ENCODE measurements at places on chromosomes 2 and 18. TPM values are rescaled to one million over a fixed set of nuclear protein-coding genes. Genes with fewer than 3 reads are reported as not detected.

DNA sequence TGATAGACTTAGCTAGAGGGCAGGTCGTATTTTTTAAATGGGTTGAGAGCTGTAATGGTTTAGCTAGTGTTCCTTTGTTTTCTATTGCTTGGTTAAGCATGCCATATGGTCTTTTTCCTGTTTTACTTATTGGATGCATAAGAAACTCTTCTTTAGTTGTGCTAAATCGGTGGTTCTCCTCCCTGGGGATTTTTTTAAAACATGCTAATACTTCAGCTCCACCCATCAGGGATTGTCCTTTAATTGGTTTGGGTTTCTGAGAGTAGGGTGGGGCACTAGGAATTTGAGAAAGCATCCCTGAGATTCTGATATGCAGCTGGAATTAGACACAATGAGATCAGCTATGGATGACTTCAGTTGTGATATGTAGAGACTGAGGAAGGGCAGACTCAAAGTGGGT, 497.2 kb downstream of the THSD7B start:
- DNase-seq: no peak

- no peak for DNase-seq
These were observed 72.1 kb downstream of the PSMG2 start for GRCh38 chr18:12774982-12775381.

GRCh38 chr2:136378712-136379595, 261.0 kb upstream of the CXCR4 start:
- DNase-seq: peak; percentile 39

- DNase-seq: no peak
These were observed 214.8 kb downstream of the ATAD2B start for GRCh38 chr2:23711979-23712755.

Gene CXCR1
- total RNA-seq: not detected

Gene CCDC150
- total RNA-seq: 29.2 TPM

Gene MOB4
- 24.4 TPM for total RNA-seq

Gene RAX
- total RNA-seq: not detected

Gene PCARE
- not detected for total RNA-seq
